CD4-positive, alpha-beta T cell treated with Interleukin-1 beta for 1 hour (primary cell): ENCODE measurements at places on chromosomes 12 and 14.
A peak's percentile ranks its signal among the peaks of the same experiment; 100 is the strongest.

- no peak for DNase-seq
Observed at GRCh38 chr12:65014504-65015271, 106.4 kb downstream of the WIF1 start.

GRCh38 chr14:98901511-98902205 is 370.3 kb downstream of the BCL11B start:
- DNase-seq = no peak

DNA sequence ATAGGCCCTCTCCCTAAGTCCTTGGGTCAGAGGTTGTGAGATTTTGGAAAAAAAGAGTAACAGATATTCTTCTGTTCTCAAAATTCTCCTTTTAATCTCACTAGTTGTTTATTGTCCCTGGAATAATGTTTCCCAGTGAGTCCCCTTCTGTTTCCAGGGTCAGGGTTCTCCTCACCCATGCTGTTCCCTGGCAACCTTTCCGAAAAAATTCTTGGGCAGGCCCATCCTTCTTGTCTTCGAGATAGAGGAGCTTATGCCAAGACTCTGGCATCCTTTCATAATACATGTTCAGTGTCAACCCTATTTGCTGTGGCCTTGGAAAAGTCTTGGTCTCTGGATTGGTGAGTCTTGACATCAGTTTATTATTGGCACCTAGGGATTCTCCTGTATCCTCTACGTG is 212.4 kb upstream of the FAR2 start:
- DNase-seq = no peak

GRCh38 chr12:120468325-120468820 is 1.2 kb downstream of the SRSF9 start:
- DNase-seq = peak; percentile 24

- DNase-seq = no peak
Observed at GRCh38 chr14:54599966-54600716, 33.2 kb downstream of the SAMD4A start.

GRCh38 chr14:60196291-60196690 is 31.1 kb upstream of the DHRS7 start:
- no peak for DNase-seq

DNA sequence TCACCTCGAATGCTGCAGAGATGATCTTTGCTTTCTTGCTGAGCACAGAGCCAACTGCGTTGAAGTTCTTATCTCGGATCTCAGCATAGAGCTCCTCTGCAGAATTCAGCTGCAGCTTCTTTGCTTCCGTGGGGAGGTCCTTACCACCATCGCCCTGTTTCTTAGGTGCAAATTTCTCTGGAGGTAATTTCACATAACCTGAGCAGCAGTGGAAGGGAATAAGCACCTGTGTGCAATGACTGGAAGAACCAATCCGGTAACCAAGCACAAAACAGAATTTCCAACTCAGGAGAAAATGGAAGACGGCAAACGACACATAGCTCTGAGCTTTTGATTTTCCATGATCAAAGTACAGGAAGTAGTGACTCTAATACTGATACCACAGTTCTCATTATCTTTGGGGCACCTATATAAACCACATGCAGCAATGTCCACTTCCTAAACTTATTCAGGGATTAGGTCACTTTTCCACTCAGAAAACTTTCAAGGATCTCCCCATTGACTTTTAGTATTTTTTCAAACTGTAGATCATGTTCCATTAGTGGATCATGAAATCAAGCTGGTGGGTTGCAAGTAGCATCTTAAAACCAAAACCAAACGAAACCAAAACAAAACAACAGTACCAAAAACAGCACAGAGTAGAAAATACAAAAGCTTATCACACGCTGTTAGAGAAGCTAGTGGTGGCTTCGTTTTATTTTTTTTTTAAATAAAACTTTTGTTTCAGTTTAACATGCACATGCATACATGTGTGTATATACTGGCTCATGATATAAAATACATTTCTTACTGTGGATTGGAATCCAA is 18.9 kb upstream of the DIABLO start:
- DNase-seq = peak; percentile 46

GRCh38 chr14:71270111-71270510 is 362.9 kb downstream of the PCNX1 start:
- DNase-seq = no peak

DNA sequence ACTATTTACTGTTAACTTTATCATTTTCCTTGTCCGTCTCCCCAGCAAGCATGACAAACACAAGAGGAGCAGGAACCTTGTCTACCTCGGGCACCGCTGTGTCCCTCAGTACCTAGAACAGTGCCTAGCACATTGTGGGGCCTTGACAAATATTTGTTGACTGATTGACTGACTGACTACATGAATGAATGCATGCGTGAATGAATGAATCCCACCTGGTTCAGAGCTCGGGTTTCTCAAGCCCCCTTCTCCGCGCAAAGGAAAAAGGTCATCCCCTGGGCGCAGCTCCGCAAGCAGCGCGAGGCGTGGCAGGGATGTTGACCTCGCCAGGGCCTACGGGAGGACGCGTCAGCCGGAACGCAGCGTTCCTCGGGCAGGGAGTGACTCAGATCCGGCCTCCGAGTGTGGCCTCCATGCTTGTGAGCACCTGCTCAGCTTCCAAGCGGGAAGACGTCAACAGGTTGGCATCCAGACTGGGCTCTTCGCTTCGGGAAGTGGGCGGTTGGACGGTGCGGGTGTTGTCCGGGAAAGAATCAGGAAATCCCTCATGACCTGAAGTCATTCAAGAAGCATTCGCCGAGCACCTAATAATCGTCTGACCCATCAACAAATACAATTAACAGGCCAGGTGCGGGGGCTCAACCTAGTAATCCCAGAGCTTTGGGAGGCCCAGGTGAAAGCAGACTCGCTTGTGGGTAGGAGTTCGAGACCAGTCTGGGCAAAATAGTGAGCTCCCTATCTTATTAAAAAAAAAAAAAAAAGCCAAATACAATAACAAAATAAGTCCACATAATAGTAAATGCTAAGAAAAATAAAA is 13.9 kb upstream of the UBC start:
- DNase-seq = peak; percentile 39

DNA sequence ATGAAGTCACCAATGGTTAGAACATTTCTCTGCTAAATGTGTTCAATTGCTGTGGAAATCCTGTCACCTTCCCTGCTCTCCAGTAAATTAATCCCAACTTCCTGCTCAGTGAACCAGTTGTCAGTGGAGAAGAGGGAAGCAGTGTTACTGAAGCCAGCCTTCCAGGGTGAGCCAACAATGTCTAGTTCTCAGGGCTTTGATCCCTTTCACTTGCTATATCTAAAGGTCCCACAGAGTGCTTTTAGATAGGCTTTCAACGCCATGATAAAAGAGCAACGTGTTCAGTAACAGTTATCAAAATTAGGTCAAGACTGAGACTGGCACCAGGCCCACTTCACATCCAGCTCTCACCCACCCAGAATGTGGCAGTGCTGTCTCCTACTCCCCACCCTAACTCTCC is 139.7 kb downstream of the KCNH5 start:
- no peak for DNase-seq

DNA sequence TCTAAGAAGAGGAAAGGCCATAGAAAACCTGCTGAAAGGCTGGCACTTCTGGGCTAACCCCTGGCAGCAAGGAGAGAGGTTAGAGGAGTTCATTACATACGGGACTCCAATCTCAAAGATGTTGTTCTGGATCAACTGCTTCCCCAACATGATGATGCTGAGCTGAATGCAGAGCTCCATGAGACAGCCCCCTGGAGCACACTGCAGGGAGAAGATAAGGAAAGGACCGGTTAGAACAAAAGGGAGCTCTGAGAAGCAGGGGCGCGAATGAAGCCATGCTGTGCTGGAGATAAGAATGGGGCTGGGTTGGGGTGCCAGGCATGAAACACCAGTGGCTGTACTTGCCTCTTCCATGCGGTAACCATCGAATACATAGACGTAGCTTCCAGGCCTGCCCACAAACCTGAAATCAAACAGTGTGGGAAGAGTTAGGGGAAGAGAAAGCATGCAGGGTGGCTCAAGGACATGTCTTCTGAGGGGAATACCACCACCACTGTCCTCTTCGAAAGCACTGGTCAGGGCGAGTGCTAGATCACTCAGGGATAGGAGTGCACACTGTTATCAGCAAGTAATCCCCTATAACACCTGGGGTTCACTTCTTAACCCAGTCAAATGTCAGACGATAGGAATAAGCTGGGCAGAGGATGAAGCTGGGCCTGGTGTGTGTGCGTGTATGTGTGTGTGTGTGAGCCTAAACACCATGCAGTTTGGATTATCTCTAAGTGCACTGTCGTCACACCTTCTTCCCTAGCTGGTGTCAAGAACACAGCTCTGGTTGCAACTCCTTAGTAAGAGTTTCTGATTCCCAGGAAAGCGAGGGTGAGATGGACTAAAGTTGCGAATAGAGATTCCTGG is 180.9 kb downstream of the NTF3 start:
- no peak for DNase-seq

DNA sequence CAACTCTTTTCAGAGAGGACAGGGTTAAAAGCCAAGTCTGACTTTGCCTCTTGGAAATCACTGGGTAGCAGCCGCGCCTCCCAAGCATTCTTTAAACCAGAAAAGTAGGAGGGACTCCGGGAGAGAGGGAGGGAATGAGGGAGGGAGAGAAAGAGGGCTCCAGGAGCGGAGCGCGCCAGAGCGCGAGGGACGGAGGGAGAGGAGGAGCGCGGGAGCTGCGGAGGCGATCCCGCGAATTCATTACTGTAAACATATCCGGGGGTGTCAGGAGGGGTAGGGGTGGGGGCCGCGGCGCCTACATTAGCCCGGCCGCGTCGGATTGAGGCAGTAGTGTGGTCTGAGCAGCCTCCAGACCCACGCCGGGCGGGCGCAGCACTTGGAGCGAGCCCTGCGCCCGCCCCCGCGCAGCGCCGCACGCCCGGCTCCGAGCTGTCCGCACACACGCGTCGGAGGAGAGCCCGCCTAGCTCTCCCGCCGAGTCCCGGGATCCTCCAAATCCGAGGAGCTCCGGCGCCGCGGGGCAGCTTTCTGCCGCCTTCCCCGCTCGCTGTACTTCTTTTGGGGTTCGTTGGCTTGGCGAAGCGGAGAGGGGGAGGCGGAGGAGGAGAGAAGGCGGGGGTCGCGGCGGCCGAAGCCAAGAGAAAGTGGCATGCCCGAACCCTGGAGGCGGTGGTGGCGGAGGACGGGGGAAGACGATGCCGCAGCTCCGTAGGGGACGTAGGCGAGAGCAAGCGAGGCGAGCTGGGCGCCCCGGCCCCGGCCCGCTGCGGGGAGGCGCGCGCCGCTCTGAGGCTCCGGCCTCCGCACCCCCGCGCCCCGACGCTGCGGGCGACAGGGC is 3.3 kb downstream of the FLRT2 start:
- DNase-seq = no peak

DNA sequence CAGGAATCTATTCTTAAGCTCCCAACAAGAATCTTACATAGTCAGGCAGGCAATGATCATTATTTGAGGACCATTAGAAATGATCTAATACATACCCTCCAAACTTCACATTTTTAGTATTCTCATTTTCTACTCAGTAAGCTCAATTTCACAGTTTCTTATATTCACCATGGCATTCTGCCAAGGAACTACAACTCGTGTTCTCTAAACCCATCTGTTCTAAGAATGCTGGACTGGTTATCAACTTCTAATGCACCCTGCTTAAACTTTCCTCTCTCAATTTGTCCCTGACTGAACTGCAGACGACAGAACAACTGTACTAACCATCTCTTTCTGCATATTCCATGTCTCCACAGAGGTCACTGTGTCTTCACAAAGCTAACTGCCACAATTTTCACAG is 58.6 kb downstream of the GXYLT1 start:
- no peak for DNase-seq

GRCh38 chr12:84033162-84033561 is 879.4 kb downstream of the SLC6A15 start:
- no peak for DNase-seq

DNA sequence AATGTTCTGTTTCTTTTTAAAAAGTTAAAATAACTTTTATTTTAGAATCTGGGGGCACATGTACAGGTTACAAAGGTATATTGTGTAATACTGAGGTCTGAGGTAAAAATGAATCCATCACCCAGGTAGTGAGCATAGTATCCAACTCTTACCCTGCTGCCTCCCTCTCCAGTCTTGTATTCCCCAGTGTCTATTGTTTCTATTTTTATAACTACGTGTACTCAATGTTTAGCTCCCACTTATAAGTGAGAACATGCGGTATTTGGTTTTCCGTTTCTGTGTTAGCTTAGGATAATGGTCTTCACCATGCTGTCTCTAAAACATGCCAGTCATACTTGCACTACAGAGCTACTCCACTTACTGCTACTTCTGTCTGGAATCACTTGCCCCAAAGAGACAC is 8.4 kb downstream of the FBXO33 start:
- no peak for DNase-seq

DNA sequence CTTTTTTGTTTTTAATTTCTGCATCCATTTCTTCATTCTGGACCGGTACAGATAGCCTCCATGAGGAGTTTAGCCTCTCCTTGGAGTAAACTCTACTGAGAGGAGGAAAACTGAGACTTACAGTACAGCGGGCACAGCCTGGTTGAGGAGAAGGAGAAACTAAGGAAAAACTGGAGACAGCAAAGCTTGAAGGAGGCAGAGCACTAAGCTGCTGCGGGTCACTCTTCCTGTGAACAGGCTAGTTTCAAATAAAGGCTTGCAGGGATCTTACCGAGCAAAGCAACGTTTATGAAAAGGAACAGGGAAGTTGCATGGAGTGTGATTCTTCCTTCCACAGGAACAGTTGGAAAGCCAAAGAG is 348 bp upstream of the SSTR1 start:
- no peak for DNase-seq

DNA sequence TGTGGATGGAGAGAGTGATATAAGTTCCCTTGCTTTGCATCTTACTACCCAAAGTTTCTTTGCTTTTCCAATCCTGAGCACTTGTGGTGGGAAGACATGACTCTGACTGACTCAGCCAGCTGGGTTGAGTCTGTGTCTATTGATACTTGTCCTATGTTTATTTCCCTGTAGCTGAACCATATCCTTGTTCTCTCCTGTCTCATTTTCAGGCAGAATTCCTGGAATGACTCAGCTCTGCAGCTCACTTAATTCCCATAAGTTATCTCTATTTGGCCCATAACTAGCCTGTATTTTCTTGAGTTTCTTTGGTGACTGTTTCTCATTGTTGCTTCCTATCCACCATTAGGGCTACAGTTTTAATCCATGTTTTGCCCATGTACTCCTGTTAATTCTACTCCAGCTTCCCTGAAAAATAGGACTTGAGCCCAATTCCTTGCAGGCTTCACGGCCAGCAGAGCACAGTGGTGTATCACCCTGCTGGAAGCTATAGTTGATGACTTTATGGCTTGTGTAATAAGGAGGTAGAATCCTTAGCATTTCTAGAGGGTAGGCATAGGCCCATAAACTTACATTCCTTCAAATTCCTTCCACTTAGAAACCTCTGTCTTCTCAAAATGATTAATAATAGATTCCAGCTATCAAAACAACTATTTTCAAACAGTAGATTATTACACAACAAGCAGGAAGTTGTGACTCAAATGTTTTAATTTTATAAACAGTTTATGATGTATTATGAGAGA is 183.1 kb downstream of the TMTC3 start:
- no peak for DNase-seq

- no peak for DNase-seq
Observed at GRCh38 chr12:105485321-105485910, 154.9 kb downstream of the C12orf75 start.

GRCh38 chr12:27332407-27332713 is 276 bp upstream of the BMAL2 start:
- DNase-seq = no peak

GRCh38 chr14:50773632-50774541 is 57.1 kb downstream of the NIN start:
- no peak for DNase-seq
